ENCODE measurements at places on chromosomes 3 and 15. TPM values are rescaled to one million over a fixed set of nuclear protein-coding genes. Genes with fewer than 3 reads are reported as not detected.

DNA sequence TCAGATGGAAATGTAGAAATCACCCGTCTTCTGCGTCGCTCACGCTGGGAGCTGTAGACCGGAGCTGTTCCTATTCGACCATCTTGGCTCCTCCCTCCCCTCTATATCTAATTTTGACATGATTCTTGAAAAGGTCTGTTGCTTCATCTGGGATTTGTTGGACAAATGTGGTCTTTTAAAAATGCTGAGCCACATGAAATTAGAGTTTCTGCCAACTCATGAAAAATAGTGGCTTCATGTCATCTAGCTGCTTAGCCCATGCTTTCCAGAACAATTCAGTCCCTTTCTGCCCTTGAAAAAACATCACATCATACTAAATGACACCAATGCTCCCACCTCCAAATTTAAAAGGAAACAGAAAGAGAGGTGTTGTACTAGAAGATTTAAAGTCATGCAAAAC lies 148.6 kb upstream of the EIF1B start:
- no peak overlapping the region for H3K4me3 ChIP-seq
- DNase-seq = no peak
- H3K27me3 ChIP-seq = no peaks in the 10 kb centered on the region
- H3K36me3 ChIP-seq = peaks cover 12% of the 10 kb centered on the region

Gene SERPINI1
- total RNA-seq = 0.28 TPM

Gene UROC1
- not detected for total RNA-seq

Gene ROPN1
- total RNA-seq = not detected

GRCh38 chr3:130761730-130762311 lies 15.2 kb upstream of the PIK3R4 start:
- H3K4me3 ChIP-seq = no peak overlapping the region
- H3K36me3 ChIP-seq = no peaks in the 10 kb centered on the region
- no peak for DNase-seq
- H3K27ac ChIP-seq = no peak overlapping the region

GRCh38 chr15:44738340-44738984 lies 2.1 kb downstream of the TRIM69 start:
- H3K4me3 ChIP-seq = no peak overlapping the region
- no peak overlapping the region for H3K27ac ChIP-seq
- H3K36me3 ChIP-seq = no peaks in the 10 kb centered on the region
- DNase-seq = peak; percentile 66
- H3K4me1 ChIP-seq = peaks cover 2% of the 10 kb centered on the region

Gene RFX7
- total RNA-seq = 25.9 TPM

Gene VILL
- 6.9 TPM for total RNA-seq

DNA sequence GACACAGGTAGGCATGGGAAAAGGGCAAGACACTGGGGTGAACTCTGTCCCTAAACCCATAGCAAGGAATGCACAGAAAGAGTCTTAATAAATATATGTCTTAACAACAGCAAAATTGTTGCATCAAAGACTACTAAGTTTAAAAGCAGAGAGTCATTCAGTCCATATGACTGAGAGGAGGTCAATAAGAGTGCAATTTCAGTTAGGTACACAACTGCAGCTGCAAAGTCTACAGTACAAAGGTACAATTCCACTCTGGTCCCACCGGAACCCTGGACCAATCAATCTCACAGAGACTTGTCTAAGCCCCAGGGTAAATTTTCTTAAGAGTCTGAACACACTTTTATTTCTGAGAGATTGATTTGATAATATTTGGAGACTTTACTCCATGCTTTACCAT lies 6.9 kb downstream of the CP start:
- H3K27ac ChIP-seq = no peak overlapping the region
- no peak overlapping the region for H3K4me3 ChIP-seq
- no peaks in the 10 kb centered on the region for H3K36me3 ChIP-seq

Gene PRRT3
- total RNA-seq = 1.5 TPM

GRCh38 chr3:65632414-65632813 lies 406.3 kb downstream of the MAGI1 start:
- no peaks in the 10 kb centered on the region for H3K27me3 ChIP-seq
- no peak for DNase-seq
- H3K4me3 ChIP-seq = no peak overlapping the region
- no peaks in the 10 kb centered on the region for H3K36me3 ChIP-seq

Gene PPIP5K1
- 43.4 TPM for total RNA-seq

DNA sequence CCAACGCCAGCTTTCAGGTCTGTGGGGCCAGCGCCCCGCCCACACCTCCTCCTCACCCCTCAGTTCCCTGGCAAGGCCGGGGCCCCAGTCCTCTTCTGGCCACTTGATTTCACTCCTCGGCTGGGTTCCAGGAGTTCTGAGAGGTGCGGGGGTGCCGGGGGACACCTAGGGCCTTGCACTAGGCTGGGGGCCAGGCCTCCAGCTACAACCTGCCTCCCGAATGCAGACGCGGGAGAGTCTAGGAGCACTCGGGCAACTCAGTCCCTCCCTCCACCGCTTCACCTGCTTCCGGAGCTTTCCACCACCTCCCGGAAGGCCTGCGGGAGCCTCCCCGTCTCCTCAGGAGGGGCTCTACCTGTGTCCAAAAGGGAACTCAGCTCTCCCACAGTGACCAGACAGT lies 35.6 kb downstream of the TNK2 start:
- DNase-seq = no peak
- H3K4me3 ChIP-seq = no peak overlapping the region
- H3K27ac ChIP-seq = no peak overlapping the region

DNA sequence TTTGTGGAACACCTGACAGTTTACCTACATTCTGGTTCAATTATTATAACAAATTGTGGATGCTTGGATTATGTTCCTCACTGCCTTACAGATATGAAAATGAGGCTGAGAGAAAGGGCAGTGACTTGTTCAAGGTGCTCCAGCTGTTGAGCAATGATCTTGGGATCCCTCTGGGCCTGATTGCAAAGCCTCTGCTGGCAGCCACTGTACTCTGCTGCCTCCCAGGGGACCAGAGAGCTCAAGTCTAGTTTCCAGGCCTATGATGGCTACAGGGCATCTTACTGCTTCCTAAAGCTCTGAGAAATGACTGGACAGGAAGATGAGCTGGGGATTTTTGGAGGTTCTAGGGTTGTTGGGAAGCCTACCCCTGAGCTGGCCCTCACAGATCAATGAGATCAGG lies 2.3 kb upstream of the SHC4 start:
- no peaks in the 10 kb centered on the region for H3K36me3 ChIP-seq
- no peak for DNase-seq
- H3K27ac ChIP-seq = no peak overlapping the region

- no peak overlapping the region for H3K27ac ChIP-seq
- H3K36me3 ChIP-seq = no peaks in the 10 kb centered on the region
- no peaks in the 10 kb centered on the region for H3K4me1 ChIP-seq
- no peaks in the 10 kb centered on the region for H3K27me3 ChIP-seq
Observed at GRCh38 chr3:167120828-167121227, 259.3 kb downstream of the ZBBX start.

- no peak overlapping the region for H3K4me3 ChIP-seq
- H3K36me3 ChIP-seq = no peaks in the 10 kb centered on the region
- no peak for DNase-seq
- no peak overlapping the region for H3K27ac ChIP-seq
- peaks cover 18% of the 10 kb centered on the region for H3K27me3 ChIP-seq
Observed at GRCh38 chr3:127964053-127964452, 49.0 kb downstream of the KBTBD12 start.

Gene TMEM212
- not detected for total RNA-seq

- H3K27me3 ChIP-seq = no peaks in the 10 kb centered on the region
- H3K4me3 ChIP-seq = no peak overlapping the region
Observed at GRCh38 chr3:102761766-102762165, 327.0 kb downstream of the ZPLD1 start.

GRCh38 chr15:60353245-60353920 lies 44.4 kb downstream of the ANXA2 start:
- H3K4me3 ChIP-seq = no peak overlapping the region
- no peak overlapping the region for H3K27ac ChIP-seq
- H3K36me3 ChIP-seq = peaks cover 66% of the 10 kb centered on the region
- no peak for DNase-seq
- no peaks in the 10 kb centered on the region for H3K4me1 ChIP-seq

Gene CHRNA5
- total RNA-seq = 12.7 TPM

DNA sequence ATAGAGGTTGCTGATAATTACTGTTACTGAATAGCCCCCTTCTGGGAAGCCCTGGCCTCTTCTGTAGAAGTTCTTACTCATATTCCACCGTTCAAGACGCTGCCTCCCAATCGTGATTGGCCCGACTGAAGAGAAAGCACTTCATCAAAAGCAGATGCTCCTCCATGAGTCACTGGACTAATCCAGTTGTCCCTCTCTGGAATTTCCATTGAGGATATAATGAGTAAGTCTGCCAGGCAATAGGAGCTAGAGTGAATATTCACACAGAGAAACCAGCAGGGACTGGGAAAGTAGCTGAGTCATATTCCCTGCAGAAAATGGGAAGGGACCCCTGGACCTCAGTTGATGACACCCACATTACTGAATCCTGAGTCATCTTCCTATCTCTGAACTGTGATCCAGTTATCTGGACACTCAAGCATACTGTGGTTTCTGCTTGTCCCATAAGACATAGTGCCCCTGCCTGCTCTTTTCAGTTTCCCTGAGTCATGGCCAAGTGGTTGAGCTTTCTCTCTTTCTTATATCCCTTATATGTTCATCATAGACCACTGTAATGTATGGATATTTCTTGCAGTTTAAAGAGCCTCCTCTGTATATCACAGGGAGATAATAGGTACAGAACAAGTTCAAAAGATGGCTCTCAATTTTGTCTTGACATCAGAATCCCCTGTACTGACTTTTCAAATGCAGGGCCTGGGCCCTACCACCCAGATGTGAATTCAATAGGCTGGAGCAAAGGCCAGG lies 151.2 kb upstream of the CDIN1 start:
- no peak overlapping the region for H3K4me3 ChIP-seq
- peak overlapping the region; percentile 85 for H3K27ac ChIP-seq
- H3K4me1 ChIP-seq = peaks cover 15% of the 10 kb centered on the region
- no peaks in the 10 kb centered on the region for H3K36me3 ChIP-seq

GRCh38 chr3:151926956-151927355 lies 53.5 kb downstream of the SUCNR1 start:
- H3K36me3 ChIP-seq = no peaks in the 10 kb centered on the region
- H3K4me1 ChIP-seq = peaks cover 39% of the 10 kb centered on the region
- no peak for DNase-seq
- no peaks in the 10 kb centered on the region for H3K27me3 ChIP-seq

DNA sequence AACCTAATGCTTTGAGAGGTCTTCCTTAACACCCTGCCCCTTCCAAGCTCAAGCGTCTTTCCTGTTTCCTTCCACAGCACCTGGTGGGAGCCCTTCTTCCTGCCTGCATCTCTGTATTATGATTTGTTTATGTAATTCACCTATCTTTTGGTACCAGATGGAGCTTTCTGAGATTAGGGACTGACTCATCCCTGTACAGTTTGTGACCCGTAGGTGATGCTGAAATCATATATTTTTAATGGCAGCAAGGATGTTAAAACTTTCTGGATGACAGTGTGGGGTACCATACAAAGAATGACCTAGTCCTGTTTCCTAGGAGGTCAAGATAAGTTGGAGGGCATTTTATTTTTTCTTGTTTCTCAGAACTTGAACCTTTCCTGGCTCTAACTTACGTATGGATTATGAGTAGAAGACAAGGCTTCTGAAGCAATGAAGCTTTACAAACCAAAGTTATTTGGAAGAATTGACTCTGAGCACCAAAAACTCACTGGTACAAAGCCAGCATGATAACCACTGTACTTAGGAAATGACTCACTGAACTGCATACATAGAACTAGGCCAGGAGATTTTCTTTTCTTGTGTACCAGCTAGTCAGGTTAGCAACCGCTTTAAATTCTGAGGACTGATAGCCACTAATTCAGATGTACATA lies 46.6 kb downstream of the HHLA2 start:
- no peaks in the 10 kb centered on the region for H3K27me3 ChIP-seq
- peak; percentile 70 for DNase-seq
- no peaks in the 10 kb centered on the region for H3K36me3 ChIP-seq
- H3K4me1 ChIP-seq = peaks cover 15% of the 10 kb centered on the region
- peak overlapping the region; percentile 36 for H3K27ac ChIP-seq

Gene GLDN
- not detected for total RNA-seq

DNA sequence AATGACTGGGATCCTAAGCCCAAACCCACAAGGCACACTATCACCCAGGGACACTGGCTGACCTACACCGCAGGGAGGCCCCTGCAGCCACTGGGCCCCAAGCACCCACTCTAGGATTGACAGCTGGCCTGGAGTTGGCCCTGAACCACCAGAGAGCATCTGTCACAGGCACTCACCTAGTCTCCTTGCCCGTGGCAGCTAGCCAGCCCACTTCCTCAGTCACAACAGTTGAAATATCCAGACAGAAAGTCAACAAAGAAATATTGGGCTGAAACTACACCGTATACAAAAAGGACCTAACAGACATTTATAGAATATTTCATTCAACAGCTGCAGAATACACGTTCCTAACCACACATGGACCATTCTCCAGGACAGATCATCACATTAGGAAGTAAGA lies 5.2 kb upstream of the SPINK8 start:
- no peak overlapping the region for H3K4me3 ChIP-seq
- no peak overlapping the region for H3K27ac ChIP-seq
- no peaks in the 10 kb centered on the region for H3K36me3 ChIP-seq

DNA sequence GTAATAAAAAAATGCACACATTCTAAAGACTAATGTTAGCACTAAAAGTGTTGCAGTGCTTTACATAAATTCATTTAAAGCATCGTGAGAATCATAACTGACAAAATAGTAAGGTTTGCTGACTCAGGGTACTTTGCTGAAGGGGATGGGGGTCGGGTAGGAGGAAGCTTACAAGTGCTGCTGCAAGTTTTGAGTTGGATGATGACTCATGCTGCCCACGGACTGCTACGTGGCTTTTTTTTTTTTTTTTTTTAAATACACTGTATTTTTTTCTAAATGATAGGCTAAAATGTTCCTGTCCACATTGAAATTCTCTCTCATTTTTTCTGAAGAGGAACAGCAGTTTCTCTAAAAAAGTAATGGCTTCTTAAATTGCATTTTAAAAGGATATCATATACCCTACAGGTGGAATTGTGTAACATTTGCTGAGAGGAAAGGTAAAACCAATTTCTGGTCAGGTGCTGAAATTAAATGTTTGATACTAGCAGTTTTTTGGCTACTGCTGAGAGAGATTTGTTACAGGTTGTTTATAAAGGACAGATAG lies 2.2 kb downstream of the MAPK6 start:
- H3K27me3 ChIP-seq = no peaks in the 10 kb centered on the region
- DNase-seq = peak; percentile 85
- H3K4me1 ChIP-seq = peaks cover 25% of the 10 kb centered on the region
- peak overlapping the region; percentile 73 for H3K4me3 ChIP-seq
- peak overlapping the region; percentile 96 for H3K27ac ChIP-seq

DNA sequence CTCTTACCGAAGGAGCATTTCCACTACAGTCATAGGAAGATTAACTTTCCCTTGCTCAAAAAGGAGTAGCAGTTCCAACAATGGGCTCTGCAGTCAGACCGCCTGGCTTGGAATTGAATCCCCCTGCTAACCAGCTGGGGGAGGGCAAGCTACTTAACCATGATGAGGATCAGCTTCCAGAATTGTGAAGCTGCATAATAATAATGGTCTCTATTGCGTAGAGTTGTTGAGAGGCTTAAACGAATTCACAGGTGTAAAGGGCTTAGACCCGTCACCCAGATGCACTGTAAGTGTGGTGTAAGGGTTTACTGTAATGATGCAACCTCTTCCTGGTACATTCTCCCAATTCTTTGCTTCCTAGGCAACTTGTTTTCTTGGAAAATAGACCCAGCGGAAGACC lies 185.2 kb upstream of the RGMA start:
- DNase-seq = no peak
- H3K27ac ChIP-seq = no peak overlapping the region
- no peaks in the 10 kb centered on the region for H3K4me1 ChIP-seq

Gene SYNM
- total RNA-seq = 10.2 TPM
